ENCODE measurements at places on chromosomes 1 and 21.

DNA sequence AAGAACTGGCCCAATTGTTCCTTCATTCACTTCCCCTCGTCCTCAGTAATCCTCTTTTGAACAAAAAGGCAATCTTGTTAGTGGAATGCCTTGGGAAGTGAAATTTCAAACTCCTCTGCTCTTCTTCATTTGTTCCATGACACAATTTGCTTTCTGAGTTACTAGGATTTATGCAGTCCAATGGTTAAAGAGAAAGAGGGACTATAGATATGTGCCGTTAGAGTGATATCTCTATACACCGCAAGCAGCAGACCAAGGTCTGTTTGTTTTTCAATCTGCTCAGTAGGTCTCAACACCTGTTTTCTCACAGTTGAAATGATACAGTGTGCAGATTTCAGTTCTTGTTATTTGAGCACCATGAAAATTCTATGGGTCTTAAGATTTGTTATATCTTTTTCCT lies 244.0 kb downstream of the DNM3 start:
- DNase-seq, result no peak

- no peak for DNase-seq
Observed at GRCh38 chr1:203985676-203986075, 87.2 kb upstream of the SOX13 start.

- no peak for DNase-seq
Observed at GRCh38 chr1:192538407-192539296, 36.9 kb upstream of the RGS1 start.

DNA sequence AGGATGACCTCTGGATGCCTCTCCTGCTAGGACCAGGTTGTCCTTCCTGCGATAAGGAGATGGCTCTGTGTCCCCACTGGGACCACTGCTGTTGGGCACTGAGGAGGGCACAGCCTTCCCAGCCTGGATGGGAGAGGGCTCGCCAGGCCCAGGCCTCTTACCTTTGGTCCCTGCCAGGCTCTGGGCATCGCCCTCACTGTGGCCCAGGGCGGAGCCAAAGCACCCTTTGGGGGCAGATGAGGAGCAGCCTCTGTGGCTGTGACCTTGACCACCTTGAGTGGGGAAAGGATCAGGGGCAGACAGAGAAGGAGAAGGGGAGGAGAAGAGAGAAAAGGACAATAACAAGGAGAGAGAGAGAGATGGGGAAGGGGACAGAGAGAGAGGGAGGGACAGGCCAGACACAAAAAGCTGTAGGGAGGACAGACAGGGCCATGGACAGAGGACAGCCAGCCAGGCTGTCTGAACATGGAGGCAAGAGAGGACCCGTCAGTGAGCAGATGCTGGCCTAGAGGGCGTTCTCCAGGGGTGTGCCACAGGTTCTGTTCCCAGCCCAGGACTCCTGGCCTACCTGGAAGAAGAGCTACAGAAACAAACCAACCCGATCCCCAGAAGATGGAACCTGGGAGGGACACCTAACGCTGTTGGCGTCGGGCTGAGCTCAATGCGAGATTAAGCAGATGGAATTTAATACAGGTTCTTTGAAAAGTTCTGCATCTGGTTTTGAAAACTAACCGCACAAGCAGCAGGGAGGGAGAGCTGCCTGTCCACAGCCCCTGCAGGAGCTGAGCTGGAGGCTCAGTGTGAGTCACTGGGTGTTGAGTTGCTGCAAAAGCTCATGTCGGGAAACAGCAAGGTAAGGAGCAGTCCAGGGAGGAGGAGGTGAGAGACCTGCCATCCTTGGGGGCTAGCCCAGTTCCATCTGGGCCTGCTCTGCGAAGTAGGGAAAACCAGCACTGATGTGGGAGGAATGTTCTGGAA lies 262.1 kb downstream of the PTPRU start:
- DNase-seq, result no peak

DNA sequence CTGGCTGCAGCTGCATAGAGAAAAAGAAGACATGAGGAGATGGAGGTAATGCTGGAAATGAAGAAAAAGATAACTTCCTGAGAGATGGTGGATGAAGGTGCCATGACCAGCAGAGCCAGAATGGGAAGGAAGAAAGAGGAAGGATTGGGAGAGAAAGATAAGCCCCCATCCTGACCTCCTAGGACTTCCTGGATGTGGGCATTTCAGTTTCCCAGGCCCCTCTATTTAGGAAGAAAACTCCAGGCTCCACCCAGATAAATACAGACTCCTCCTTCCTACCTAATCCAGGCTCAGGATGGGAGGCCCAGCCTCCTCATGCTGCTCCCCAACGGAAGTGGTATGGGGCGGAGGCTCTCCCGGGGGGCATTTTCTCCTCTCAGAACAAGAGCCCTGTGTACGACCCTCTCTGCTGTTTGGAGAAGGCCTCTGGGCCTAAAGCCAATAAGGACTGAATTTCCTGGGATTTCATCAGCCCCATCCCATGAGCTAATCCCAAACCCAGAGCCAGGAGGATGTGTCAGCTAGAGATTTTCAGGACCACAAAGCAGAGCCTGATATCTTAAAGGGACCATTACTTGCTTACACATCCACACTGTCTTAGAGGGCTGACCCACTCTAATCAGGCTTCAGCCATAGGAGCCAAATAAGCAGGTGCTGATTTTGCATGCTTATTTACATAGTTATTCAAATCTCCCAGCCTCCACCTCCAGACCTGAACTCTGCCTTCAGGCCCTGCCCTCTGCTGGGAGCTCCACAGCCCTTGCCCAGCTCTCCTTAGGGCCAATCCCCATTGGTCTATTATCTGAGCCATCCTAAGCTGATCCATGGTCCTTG lies 5.1 kb upstream of the ARHGEF2 start:
- no peak for DNase-seq

- DNase-seq, result no peak
Observed at GRCh38 chr1:67405473-67406245, 24.5 kb downstream of the SERBP1 start.

DNA sequence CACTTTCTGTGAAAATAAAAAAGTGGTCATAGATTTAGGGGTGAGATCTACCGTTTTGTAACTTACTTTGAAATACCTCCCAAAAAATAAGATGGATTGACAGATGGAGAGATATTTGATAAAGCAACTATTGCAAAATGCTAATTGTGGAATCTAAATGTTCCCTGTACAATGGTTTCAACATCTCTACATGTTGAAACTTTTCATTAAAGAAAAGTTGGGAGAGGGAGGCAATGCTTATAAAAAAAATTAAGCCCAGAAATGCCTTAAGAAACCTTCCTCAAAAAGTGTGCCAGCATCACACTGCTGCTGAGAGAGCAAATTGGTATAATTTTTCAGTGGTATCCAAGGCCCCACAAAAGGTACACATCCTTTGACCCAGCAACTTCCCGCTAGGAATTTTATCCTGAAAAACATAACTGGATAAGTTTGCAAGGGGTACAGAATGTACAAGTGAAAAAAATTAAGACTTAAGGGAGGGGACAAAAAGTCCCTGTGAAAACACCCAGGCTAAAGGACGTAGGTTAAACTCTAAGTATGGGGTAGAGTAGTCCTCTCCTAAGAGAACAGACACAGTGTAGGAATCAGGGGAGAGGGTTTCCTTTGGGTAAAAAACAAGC lies 84.3 kb downstream of the TGFBR3 start:
- no peak for DNase-seq

DNA sequence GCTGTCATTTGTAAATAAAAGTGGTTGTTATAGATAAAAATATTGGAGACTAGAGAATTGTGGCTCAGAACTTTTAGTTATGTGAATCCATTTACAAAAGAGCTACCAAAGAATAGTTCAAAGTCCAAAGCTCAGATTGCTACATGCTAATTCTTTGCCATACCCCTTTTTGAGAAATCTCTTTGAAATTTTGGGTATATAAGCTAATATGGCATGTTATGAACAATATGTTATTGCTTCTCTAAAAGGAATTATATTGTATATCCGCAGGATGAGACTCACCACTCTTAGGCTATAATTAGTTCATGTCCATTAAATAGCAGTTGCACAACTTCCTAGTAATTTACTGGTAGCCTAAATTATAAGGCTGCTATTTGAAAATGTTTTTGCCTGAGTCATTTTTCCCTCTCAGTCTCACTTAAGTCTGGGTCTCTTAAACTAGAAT lies 178.0 kb downstream of the ZNF281 start:
- DNase-seq, result no peak
